ENCODE measurements at places on chromosomes 7 and 10. TPM values are rescaled to one million over a fixed set of nuclear protein-coding genes. Genes with fewer than 3 reads are reported as not detected.
A peak's percentile ranks its signal among the peaks of the same experiment; 100 is the strongest.

GRCh38 chr7:39757604-39758003, 134.2 kb downstream of the RALA start:
- no peak for DNase-seq

DNA sequence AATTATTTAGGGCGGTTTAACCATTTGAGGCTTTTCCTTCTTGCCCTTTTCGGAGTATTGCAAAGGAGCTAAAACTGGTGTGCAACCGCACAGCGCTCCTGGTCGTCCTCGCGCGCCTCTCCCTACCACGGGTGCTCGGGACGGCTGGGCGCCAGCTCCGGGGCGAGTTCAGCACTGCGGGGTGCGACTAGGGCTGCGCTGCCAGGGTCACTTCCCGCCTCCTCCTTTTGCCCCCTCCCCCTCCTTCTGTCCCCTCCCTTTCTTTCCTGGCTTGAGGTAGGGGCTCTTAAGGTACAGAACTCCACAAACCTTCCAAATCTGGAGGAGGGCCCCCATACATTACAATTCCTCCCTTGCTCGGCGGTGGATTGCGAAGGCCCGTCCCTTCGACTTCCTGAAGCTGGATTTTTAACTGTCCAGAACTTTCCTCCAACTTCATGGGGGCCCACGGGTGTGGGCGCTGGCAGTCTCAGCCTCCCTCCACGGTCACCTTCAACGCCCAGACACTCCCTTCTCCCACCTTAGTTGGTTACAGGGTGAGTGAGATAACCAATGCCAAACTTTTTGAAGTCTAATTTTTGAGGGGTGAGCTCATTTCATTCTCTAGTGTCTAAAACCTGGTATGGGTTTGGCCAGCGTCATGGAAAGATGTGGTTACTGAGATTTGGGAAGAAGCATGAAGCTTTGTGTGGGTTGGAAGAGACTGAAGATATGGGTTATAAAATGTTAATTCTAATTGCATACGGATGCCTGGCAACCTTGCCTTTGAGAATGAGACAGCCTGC, 3.1 kb downstream of the FZD1 start:
- DNase-seq: no peak

DNA sequence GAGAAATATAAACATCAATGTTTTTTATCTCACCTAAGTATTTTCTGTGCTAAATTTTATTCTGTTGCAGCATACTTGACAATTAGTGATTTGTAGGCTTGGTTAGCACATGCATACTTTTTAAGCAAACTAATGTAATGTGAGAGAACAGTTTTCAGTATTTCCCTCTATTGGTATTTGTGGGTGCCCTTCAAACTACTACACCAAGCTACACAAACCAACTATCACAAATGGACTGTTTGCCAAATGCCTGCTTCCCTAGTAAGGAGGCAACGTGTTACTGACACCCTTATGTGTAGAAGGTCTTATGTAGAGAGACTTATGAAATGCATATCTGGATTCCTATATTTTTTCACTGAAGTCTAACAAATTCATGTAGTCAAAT, 98.4 kb upstream of the FZD1 start:
- no peak for DNase-seq

- peak; percentile 56 for DNase-seq
Measured at GRCh38 chr7:149753375-149754233, 19.8 kb downstream of the ZNF467 start.

GRCh38 chr7:889025-889390, 12.7 kb downstream of the GET4 start:
- DNase-seq: no peak

DNA sequence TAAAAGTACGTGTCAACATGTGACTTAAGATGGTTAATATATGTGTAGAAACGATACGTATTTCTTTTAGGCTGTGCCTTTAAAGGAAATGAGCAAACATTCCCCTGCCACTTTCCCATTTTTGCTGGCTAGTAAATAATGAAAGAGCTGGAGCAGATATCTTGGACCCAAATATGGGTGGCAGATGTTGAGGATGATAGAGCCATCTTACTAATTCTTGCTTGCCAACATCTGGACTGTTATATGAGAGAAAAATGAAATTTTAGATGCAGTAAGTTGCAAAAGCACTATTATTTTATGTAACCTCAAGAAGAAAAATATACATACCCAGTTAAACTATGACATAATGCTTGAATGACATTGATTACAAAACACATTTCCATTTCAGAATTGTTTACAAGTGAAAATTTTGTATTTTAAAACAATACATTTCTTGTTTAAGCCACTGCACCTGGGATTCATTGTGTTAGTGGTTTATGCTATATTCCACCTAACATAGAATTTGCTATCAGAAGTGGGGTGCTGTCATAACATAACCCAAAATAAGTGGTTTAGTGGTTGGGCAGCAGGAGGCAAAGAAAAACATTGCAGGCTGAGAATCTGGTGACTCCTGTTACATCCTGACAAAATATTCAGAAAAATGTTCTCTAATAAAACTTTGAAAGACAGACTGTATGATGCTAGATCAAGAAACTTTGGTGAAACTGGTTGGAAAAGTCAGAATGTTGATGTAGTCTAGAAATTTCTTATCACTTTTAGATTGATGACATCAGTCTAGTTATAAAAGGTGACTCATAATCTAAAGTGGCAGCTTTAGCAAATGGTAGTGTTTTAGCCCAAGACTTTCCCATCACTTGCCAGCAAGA, 305.0 kb downstream of the PTEN start:
- no peak for DNase-seq

DNA sequence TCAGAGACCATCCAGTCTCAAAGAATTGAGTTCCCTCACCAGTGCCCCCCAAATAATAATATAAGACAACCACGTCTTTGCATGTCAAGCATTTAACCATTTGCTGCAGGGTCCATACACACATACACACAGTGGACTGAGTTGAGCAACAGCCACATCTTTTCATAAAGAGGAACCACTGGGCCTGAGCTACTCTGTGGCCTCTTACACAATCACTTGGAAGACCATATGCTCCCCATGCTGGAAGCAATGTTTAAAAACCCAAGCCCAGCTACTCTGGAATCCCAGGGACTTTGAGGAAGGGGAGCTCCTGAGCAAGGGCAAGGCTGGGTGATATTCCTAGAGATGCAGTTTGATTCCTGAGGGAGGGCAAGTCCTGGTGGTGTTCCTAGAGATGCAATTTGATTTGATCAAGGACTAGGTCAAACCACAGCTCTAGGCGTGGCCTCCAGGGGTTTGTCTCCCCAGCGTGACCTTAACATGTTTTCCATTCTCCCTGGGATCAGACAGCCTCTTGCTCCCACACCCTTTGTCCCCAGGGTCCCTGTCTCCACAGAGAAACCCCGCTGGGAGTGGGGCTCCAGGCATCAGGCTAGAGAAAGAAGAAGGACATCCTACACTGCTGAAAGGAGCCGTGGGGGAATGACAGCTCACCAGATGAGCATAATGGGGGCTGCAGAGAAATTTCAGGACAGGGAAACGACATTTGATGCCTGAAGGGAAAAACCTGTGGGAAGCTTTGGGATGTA, 376.2 kb upstream of the MGMT start:
- DNase-seq: no peak

- no peak for DNase-seq
Measured at GRCh38 chr10:26624006-26624405, 73.5 kb upstream of the PDSS1 start.

DNA sequence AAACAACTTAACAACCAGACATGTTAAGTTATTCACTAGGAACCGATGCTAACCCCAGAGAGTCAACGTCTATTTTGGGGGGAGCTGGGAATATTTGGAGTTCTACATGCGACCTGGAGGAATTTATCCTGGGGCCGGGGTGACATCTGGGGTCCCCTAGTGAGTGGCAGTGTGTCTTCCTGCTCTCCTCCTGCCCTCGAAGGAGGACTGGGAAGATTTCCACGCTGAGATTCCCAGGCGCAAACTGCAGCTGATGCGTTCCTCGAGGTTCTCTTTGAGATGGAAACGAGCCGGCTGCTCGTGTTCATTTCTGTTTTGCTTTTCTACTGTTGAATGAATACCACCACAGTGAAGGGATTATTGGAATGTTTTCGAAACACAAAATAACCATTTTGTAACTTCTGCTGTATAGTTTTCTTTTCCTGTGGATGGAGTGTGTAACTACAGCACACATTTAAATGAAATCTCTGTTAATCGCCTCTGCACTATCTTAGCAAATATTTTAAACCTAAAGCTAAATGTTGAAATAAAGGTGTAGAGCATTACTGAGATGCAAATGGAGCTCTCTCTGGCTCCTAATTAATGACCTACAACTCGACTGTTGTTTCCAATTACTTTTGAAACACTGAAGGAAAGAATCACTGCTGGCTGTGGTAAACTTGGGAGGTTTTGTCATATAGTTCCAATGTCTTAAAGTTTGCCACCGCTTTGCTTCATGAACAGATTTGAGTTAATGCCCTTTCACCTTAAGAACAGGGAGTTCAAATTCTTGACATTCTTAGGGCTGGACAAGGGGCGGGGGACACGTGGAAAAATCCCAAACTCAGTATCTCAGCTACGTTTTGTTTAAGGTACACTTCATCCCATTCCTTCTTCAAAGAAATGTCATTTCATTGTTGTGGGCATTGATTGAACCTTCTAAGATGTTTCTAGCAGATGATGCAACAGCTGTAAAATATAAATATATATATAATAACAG, 21.1 kb downstream of the GATA3 start:
- DNase-seq: no peak

DNA sequence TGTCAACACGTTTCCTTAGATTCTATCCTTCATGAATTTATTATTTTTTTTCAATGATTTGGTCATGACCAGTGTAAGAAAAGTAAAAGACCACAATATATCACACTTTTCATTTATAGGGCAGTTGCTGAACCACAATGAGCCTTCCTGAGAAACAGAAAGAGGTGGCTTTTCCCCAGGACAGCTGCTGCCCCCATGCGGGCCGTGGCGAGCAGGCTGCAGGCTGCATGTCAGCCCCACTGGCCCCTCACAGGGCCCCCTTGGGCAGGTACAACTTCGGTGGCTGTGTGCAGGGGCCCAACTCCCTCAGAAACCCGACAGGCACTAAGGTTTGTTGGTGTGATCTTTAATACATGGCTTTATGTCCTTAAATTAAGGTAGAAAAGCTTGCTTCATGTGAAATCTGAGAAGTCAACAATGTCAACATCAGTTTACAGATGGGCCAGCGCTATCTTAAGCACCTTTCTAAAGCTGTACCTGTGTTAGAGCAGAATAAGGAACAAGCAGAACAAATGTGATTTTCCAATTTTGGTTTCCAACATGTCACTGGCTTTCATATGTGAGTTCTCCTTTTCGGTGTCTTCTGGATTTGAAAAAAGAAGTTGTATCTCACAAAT, 10.6 kb downstream of the BEND7 start:
- no peak for DNase-seq

DNA sequence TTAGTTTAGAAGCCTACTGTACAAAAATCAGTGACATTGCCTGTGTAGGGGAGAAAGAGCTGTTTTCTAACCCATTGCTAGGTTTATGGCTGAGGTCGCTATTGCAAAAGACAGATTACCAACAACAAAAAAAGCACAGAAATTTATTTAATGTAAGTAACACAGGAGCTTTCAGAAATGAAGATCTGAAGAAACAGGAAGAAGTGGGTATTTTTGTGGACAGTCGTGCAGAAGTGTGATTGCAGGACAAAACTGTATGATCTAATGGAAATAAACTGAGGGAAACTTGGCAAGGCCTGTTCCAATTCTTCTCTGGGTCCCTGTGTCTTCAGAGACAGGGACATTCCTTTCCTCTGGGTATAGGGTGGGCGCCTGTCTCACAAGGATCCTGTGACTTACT, 87.4 kb downstream of the APBB1IP start:
- DNase-seq: no peak

- DNase-seq: no peak
Measured at GRCh38 chr7:151503902-151504714, 15.6 kb downstream of the RHEB start.

- DNase-seq: no peak
Measured at GRCh38 chr10:132873395-132873794, 69.0 kb downstream of the CFAP46 start.

DNA sequence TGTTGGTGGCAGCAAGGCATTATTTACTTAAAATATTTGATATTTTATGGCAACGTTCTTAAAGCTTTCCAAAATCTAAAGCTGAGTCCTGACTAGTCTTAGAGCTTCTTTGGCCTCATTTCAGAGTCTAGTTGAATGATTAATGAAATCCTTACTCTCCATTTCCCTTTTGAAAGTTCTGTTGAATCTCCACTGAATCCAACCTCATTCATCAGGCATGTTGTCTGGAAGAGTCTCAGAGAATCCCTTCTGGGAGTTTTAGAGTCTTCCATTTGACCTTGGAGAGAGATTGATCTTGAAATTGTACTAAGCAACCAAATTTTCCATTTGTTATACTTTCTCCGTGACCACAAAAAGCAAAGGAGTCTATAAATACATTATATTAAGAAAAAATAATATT, 198.5 kb upstream of the TMEM196 start:
- DNase-seq: no peak

The ICA1 gene
- 61.7 TPM for total RNA-seq

The VWC2 gene
- total RNA-seq: 0.02 TPM

The ZKSCAN1 gene
- total RNA-seq: 196 TPM

The ARHGAP22 gene
- 4.7 TPM for total RNA-seq

The BAMBI gene
- total RNA-seq: 35.4 TPM

All from progenitor cell of endocrine pancreas (in vitro differentiated cells).